ENCODE measurements at places on chromosomes 12 and 14.

DNA sequence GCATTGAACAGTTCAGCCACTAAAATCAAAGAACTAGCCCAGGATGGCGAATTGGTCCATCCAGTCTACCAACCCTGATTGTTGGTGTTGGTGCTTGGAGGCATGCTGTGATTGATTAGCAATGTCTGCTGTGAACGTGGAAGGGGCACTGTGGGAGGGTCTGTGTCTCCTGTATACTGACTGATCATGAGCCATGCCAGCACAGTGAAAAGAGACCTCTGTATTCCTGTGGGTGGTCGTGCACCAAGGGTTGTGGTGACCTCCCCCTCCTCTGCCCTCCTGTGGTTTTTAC, 63.0 kb upstream of the DLK1 start:
- no peak for DNase-seq

DNA sequence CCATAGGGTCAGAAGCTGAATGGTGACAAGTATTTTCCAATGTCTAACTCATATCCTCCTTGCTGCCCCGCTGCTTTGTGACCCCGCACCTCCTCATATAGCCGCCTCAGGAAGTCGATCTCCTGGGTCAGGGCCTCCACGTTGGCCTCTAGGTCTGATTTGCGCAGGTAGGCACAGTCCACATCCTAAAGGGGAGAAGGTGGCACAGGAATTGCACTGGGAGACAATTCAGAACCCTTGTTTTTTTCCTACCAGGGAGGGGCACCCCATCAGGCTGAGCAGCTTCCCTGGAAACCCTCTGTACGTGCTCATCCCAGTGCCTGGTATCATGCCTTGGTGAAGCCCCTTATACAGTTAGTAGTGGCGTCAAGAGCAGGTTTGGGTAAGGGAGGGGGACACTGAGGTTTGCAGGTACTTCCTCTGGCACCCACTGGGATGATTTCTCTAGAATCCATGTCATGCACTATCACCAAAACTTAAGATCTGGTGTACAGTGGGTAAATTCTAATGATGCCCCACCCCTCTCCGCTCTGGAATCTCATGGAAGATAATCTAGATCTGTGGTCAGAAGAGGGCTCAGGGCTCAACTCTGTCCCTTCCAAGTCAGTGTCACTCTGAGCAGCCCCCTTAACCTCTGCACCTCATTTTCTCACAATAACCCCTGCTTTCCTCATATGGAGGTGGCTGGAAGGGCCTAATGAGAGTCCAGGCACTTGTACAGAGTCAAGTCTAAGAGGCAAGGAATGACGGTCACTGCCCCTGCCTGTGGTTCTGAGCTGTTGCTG, 20.1 kb upstream of the KRT86 start:
- DNase-seq = no peak

DNA sequence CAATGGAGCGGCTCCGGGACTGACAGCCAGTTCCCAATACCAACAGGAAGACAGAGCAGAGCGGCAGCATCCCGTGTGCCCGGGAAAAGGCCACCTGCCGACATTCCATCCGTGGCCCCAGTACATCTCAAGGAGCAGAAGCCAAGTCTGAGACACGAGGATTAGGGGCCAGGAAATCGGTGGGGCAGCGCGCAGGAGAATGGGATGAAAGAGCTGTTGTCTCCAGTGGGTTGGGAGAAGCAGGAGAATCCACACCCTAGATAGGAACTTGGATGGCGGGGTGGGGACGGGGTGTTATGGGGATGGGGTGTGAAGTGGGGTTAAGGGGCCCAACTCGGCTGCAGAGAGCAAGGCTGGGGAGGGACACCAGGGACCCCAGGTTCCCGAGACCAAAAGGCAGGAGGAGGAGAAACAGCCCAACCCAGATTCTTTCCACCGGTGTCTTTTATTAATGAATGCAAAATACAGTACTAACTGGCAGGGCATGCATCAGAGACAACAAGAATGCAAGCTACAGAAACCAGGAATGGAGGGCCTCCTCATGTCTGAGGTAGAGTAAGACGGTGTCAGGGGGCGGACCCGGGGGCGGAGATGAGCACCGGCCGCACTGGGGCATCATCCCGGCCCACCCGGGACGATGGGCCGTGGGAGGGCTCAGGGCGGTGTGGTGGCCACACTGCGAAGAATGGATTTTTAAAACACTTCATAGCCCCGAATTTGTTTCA, 50.3 kb downstream of the BEGAIN start:
- DNase-seq = peak; percentile 9

DNA sequence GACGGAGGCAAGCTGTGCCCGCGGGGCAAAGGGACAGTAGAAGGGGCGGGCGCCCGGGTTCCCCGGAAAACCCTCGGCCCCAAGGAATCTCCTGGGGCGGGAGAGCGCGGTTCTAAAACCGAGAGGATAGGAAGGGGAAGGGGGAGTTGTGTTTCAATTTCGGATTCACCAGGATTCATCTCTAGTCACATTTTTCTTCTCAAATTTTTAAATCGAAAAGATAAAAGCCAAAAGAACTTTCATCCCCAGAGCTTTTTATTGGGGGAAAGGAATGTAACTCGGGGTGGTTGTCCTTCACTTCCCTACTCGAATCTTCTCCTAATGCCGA, 1.4 kb downstream of the BMP4 start:
- DNase-seq = no peak

- DNase-seq = no peak
Measured at GRCh38 chr14:100015251-100015655, 50.0 kb upstream of the EVL start.

GRCh38 chr14:72774141-72774540, 119.8 kb downstream of the DPF3 start:
- no peak for DNase-seq

GRCh38 chr14:102779574-102780315, 2.5 kb downstream of the TRAF3 start:
- DNase-seq = no peak

DNA sequence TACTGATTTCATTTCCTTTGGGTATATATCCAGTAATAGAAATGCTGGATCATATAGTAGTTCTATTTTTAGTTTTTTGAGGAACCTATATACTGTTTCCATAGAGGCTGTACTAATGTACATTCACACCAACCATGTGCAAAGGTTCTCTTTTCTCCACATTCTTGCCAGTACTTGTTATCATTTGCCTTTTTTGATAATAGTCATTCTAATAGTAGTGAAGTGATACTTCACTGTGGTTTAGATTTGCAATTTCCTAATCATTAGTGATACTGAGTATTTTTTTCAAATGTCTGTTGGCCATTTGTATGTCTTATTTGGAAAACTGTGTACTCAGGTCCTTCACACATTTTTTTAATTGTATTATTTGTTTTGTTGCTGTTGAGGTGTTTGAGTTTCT, 148.2 kb upstream of the NAV3 start:
- DNase-seq = no peak
